ENCODE measurements at places on chromosomes 12 and 14.

GRCh38 chr12:74381958-74382357, 155.7 kb upstream of the ATXN7L3B start:
- no peak for DNase-seq

DNA sequence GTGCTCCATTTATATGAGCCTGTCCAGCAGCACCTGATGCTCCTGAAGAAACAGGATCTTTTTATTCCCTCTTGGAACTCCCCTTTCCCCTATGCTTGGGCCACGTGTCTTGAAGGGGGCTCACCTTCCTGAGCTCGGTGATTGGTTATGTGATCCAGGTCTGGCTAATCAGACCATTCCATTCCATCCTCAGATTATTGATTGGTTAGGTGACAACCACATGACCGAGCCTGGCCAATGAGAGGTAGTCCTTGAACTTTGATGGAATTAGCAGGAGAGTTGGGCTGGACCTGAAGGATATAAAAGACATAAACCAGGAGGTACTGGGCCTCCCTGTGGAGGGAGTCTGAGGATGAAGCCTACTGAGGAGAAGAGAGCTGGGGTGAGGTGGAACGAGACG, 216.6 kb upstream of the LHX5 start:
- DNase-seq = no peak

- DNase-seq = no peak
Observed at GRCh38 chr12:44314007-44314500, 478.2 kb downstream of the TMEM117 start.

- no peak for DNase-seq
Observed at GRCh38 chr12:29103539-29103974, 45.5 kb upstream of the FAR2 start.

- no peak for DNase-seq
Observed at GRCh38 chr12:19428246-19428645, 11.0 kb upstream of the AEBP2 start.

DNA sequence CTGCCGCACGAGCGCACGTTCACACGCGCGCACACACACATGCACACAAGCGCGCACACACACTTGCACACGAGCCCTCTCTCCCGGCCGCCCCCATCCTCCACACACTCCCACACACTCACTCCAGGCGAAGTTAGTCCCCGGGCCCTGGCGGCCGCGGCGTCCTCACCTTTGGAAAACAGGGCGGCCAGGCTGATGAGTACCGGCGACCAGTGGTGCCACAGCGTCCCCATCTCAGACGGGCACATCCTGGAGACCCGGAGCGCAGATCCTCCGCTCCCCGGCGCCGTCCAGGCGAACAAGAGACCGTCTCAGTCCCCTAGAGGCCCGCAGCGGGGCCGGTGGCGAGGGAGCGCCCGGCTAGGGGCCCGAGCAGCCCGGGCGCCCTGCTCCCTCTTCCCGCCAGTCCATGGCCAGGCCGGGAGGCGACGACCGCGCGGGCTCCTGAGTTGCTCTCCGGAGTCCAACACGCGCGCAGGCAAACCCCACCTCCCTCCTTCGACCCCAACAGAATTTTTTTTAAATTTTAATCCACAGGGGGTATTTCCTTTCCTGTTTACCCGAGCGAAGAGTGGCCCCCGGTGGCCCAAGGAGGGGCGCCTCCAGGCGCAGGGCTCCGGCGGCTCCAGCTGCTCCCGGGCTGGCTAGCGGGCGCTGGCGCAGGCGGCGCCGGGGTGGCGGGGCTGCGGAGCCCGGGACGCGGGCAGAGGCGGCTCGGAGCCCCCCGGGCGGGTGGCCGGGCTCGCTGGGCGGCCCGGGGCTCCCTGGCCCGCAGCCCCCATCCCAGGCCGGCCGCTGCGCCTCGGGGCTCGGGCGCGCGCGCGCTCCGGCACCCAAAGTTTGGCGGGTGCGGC, 506 bp downstream of the TMEM132D start:
- DNase-seq = no peak

GRCh38 chr14:22824711-22825359, 4.9 kb upstream of the MRPL52 start:
- DNase-seq = no peak

DNA sequence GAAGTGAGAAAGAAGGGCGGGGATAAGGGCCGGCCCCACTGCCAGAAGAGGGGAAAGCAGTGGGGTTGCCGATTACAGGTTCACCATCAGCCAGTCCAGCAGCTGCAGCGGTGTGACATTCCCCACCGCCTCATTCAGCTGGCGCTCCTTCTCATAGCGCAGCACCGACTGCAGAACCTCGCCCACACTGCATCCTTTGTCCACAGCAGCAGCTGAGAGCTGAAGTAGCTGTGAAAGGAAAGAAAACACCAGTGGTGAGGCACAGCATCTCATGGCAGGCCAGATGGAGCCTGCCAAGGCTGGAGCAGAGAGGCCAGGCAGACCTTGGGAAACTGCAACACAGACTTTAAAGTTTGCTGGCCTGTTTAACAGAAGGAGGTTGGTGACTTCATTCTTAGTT, 33.2 kb downstream of the AKAP3 start:
- DNase-seq = no peak

- no peak for DNase-seq
Observed at GRCh38 chr12:104596134-104596799, 139.5 kb downstream of the CHST11 start.

GRCh38 chr12:121277374-121277759, 19.1 kb downstream of the CAMKK2 start:
- no peak for DNase-seq

- DNase-seq = no peak
Observed at GRCh38 chr14:26293909-26294308, 303.9 kb downstream of the NOVA1 start.

DNA sequence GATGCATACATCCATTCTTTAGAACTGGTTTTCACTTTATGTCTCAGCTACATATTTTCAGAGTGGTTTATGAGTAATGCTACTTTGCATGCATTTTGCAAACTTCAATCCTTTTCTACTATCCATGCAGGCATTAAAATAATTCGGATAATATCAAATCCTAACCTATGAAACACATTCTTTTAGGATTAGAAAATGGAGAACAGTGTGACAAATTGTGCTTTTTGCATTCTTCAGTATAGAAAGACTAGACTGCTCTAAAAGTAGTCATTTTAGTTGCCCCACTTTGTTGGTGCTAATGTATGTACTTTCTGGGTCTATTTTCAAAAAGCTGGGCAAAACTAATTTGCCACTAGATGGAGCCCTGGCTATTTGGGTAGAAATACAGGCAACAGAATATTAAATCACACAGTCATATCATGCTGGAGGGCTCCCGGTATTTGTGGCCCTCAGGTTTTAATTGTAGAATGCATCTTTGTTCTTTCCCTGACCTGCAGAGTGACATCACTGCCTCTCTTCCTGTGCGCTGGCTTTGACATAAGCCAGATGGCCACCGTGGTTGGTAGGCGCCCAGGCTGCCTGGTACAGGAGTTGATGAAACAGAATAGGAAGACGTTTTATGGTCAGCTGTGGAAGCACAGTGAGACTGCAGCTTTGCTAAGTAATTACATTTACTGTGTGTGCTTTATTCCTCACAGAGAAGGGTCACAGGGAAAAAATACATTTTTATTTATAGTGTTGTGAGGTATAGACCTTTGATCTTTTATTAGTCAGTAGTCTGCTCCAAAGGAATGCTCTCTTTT, 28.1 kb downstream of the MSRB3 start:
- no peak for DNase-seq

- no peak for DNase-seq
Observed at GRCh38 chr14:97407701-97408407, 610.7 kb downstream of the VRK1 start.

GRCh38 chr12:58513852-58514251, 406.5 kb downstream of the LRIG3 start:
- no peak for DNase-seq

- no peak for DNase-seq
Observed at GRCh38 chr12:38120438-38120837, 196.1 kb upstream of the ALG10B start.

GRCh38 chr12:93521225-93522080, 51.0 kb upstream of the SOCS2 start:
- DNase-seq = no peak

DNA sequence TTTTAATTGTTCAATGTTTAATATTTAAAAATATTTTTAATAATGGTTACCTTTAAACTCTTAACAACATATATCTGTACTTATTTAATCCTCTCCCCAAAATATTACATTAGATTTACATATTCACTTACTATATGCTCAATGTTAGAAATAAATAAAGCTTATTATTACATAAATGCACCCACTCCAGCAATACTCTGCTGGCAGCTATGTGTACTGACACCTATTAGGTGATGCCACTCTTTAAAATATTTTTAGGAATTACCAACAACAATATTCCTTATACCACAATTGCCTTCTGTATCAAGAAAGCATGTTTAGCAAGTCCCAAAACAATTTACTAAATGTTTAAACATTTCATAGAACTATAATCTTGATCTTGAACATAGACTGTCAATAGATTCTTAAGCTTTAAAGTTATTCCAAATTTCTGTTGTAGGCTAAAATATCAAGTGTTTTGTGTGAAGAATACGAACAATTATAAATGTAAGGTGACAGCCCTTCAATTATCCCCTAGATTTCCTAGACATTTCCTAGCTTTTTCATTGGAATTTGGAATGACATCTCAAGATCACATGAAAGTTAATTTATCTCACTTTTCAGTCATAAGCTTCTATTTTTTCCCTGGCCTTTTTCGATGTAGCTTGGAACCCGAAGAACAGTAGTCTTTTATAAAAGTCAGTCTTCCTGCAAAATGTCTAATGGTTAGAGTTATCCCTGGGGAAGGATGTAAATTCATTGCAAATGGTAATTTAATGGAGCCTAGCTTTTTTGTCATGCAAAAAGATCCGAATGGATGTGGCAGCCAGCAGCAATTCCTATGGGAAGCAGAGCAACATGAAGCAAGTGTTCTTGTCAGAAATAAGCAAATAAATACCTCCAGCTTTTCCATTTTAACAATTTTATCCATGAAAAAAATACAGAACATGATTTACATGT, 907.5 kb upstream of the ATXN7L3B start:
- DNase-seq = no peak

DNA sequence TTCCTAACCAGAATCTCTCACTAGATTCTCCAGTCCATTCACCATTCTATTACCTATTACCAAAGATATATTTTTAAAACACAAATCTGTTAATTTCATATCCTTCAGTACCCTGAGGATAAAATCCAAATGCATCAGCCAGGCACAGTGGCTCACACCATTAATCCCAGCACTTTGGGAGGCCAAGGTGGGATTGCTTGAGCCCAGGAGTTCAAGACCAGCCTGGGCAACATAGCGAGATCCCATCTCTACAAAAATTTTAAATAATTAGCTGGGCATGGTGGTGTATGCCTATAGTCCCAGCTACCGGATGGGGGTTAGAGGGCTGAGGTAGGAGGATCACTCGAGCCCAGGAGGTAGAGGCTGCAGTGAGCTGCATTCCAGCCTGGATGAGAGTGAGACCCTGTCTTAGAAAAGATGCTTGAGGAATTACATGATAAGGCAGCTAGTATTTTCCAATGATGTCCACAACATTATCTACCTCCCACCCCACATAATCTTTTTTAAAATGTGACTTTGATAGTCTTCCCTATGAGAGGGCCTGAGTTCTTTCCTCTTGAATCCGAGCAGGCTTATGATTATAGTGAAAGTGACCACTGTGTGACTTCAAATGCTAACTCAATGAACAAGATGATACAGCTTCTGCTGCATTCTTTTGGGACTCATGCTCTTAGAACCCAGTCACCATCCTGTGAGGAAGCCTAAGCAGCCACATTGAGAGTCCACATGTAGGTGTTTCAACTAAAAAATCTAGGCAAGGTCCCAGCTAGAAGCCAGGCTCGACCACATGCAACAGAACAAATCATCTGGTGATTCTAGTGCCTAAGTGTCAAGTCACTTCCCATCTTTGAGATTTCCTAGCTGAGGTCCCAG, 18.0 kb downstream of the HECTD1 start:
- DNase-seq = no peak

DNA sequence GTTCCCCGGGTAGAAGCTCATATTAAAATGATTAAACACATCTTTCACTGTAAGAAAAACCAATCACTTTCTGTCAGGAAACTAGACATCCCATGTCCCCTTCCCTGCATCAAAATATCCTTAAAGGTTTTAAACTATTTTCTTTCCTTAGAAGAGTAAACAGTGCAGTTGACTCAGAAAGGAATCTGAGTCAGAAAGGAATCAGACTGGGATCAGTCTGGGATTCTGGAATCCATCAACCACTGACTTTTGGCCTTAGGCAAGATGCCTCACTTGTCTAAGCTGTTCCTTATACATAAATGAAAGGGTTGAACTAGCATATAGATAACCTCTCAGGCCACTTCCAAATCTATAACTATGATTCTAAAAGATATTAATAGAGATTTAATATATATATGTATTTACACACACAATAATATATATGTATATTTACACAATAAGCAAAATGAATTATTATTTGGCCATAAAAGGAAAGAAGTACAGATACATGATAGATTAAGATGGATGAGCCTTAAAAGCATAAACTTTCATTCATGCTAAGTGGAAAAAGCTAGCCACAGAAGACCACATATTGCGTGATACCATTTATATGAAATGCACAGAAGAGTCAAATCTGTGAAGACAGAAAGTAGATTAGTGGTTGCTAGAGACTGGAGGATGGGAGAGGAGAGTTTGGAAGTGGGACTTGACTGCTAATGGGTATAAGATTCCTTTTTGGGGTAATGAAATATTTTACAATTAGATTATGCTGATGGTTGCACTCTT, 114.4 kb downstream of the SLC38A1 start:
- no peak for DNase-seq

DNA sequence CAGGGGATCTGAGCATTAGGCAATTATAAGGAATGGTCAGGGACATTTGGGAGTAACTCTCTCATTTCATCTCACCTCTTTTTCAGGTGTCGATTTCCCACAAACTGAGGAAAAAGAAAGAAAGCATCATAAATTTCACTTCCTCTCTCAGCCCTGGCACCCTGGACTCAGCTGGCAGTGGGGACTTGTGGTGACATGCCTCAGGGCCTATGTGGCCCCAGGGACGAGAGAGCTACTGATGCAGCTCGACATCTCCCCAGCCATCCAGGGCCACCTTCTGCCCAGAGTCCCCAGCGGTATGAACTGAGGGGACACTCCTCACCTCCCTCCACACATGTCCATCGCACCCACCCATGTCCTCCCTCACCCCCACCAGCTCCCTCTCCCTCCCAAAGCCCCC, 11.7 kb downstream of the TNFRSF1A start:
- no peak for DNase-seq

DNA sequence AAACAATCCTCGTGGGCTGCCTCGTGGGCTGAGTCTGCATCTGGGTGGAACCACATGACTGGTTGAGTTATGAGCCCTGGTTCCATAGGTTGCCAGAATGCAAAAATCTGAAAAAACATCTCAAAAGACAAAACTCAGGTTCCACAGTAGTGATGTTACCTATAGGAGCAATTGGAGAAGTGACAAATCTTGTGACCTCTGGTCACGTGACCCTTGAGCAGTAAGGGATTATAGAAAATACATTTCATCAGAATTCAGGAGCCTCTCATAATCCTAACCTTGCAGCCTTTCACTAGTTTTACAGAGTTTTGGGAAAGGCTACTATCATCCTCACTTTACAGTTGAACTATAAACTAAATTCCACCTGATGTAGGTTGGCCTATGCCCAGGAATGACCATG, 12.5 kb upstream of the RNASE3 start:
- DNase-seq = no peak

- no peak for DNase-seq
Observed at GRCh38 chr12:6332459-6332858, 9.4 kb downstream of the TNFRSF1A start.

- DNase-seq = no peak
Observed at GRCh38 chr14:33901426-33902155, 49.3 kb downstream of the EGLN3 start.

GRCh38 chr12:6843118-6843902, 2.6 kb downstream of the GNB3 start:
- DNase-seq = no peak

GRCh38 chr12:81128930-81129554, 51.2 kb downstream of the ACSS3 start:
- no peak for DNase-seq

Measured in GOT3 (cell line).